Cardiac fibroblast (primary cell): ENCODE measurements at places on chromosomes 6 and 20.

- DNase-seq = no peak
These were observed 25.9 kb upstream of the AHCY start for GRCh38 chr20:34328928-34329677.

DNA sequence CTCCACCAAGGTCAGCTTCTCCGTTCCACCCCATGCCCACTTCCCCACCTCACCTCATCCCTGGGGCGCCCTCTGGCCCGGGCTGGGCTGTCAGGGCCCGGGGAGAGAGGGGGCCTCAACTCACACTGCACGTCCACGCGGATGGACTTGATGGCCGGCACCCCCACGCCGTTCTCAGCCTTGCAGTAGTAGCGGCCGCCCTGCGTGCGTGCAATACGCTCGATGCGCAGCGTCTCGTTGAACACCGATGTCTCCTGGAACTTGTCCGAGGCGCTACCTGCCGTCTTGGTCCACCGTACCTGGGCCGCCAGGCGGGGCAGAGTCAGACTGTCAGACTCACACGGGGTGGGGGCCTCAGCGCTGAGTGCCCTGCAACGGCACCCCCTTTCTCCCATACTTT is 39.6 kb downstream of the MDGA1 start:
- DNase-seq = no peak

DNA sequence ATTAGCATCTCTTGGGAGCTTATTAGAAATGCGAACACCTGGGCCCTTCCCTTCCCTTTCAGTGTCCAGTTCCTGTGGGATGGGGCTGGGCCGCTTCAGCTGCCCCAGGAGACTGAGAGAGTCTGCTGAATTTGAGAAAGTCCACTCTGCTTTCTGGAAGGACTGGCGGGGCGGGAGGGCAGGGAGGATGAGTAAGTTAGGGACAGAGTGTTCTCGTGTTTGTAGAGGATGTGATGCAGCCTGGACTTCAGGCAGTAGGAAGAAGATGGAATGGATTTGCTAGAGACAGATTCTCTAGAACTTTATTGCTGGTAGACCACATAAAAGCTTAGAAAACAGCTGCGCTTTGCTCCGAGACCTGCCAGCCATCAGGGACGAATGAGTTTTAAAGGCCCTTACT is 1.1 kb upstream of the TULP4 start:
- no peak for DNase-seq

- DNase-seq = no peak
These were observed 142.2 kb upstream of the AFDN start for GRCh38 chr6:167684276-167685104.

- DNase-seq = peak; percentile 92
These were observed 7.2 kb upstream of the TRIB3 start for GRCh38 chr20:373171-373890.

- DNase-seq = no peak
These were observed 34.8 kb downstream of the MDFI start for GRCh38 chr6:41672816-41673703.

DNA sequence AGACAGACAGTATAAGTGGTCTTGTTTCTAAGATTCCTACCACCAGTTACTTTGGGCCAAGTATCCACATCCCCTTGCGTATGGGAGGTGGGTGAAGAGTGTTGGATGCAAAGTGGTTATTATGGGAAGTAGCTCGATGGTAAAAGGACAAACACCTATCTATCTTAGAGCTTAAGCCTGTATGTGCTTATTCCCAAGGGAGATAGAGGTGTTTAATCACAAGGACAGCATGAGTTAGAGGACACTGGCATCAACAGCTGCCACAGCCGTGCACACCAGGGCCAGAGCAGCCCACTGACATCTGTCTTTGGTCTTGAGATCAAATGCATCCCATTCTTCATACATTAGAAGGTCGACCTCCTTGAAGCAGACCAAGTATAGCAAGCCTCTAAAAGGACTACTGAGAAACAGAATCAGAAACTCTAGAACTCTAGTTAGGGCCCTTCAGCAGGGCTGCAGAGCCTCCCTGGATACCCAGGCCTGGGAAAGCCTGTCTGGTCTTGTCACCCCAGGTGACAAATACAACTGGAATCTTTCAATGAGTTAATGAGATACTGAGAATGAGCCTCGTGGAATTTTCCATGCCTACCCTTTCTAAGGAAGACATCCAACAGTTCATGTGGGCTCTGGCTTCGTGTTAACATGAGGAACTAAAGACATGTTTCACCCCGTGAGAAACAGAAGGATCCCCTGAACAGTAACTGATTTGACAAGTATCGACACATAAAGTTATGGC is 28.7 kb downstream of the TXNDC5 start:
- DNase-seq = no peak

DNA sequence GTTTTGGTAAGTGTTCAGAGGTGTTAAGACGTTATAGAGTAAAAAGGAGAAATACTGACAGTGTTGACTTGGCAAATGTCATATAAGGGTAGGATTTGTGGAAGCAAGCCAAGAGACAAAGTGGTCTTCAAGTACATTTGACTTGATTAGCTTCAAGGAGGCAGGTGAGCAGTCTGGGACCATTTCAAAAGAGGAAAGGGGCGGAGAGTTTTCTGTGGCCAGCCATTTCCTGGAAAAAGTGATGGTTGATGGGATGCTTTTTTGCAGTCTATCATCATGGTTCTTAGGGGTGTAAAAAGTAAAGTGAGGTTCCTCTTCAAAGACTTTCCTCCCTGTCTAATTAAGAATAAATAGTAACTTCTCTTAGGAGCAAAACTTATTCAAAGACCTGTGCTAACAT is 28.7 kb downstream of the FKBP1A start:
- no peak for DNase-seq

DNA sequence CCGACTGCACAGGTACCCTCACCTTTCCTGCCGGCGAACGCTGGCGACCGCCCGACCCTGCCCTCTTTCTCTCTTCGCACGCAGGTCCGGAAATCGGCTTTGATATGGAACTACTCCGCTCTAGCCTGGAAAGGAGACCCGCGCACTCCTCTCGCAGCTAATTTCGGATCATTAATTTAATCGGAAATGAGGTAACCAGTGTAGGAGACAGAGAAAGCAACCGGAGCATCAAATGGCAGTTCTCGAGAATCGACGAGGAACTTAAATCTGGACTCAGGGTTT is 949 bp upstream of the ATXN1 start:
- no peak for DNase-seq

GRCh38 chr6:143111443-143111842 is 50.8 kb downstream of the AIG1 start:
- no peak for DNase-seq

- DNase-seq = no peak
These were observed 256.6 kb upstream of the SGK1 start for GRCh38 chr6:134574491-134574890.

- peak; percentile 44 for DNase-seq
These were observed 1.3 kb downstream of the EPPIN start for GRCh38 chr20:45545754-45546453.

GRCh38 chr20:50185426-50185825 is 5.2 kb upstream of the CEBPB start:
- DNase-seq = no peak
